SW 1271 (cell line): ENCODE measurements at places on chromosomes 11 and 22.

DNA sequence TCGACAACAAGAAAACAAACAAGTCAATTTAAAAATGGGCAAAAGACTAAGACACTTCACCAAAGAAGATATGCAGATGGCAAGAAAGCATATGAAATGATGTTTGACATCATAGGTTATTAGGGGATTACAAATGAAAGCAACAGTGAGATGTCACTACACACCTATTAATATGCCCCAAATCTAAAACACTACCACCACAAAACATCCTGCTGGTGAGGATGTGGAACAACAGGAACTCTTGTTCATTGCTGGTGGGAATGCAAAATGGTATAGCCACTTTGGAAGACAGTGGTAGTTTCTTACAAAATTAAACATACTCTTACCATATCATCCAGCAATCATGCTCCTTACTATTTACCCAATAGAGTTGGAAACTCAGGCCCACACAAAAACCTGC, 29.0 kb downstream of the PRRG4 start:
- DNase-seq = no peak

- no peak for DNase-seq
Measured at GRCh38 chr11:19243143-19243542, 2.4 kb upstream of the E2F8 start.

- DNase-seq = no peak
Measured at GRCh38 chr11:108959105-108959761, 294.4 kb downstream of the DDX10 start.

DNA sequence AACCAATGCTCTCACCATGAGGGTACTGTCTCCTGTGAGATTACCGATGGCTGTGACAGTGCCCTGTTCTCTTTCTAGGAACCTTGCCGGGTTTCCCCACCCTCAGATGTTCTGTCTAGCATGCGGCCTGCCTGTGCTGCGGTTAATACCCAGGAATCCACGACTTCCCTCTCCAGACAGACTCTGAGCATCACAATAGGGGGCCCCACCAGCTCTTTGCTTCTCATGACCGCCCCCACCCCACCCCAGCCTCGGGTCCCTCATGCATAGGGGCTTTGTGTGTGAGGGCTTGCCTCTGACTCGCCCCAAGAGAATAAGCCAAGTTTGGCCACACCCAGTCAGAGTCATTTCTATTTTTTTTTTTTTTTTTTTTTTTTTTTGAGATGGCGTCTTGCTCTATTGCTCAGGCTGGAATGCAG, 10.3 kb downstream of the PARVG start:
- DNase-seq = no peak

DNA sequence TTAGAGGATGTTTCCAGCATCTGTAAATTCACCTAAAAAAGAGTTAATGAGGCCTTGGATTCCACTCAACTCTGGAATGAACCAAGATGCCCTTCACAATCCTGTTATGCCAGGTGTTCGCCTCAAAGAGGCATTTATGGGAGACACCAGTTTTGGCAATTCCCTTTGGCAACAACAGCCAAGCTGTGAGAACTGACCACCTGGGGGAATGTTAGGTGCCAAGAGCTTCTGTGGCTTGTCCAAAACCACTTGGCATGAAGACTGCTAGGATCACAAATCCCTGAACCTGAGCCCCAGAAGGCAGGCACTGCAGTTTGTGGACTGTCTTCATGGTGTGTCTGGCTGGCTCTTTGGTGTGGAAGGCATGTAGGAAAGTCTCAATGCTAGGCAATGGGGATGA, 164.4 kb upstream of the BDNF start:
- DNase-seq = no peak

DNA sequence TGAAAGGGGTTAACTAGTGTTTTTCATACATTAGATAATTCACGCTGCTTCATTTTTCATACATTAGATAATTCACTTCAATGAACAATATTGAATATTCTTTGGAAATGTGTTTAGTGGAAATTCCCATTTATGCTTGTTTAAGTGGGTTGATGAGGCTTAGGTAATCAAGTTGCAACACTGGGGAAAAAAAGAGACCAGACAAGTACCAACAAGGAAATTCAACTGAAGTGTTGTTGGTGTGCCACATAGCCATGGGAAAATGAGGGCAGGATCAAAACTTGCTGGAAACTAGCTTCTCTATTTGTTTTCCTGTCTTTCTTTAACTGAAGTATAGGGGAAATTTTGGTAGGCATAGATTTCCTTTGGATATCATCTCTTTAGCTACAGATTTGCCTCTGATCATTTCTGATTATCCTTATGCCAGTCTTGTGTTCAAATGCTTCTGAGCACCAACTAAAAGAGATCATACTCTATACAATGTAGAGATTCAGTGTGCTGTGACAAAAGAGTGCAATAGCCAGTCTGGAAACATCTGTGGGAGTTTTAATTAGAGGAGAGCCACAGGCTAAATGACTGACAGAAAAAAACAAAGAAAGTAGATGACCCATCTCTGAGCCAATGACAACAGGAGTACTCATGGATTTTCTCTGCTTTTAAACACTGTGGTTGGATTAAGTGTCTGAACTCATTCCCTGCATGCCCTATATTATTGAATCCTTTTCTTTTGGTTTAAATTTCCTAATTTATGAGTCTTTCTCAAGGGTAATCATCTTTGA, 67.6 kb upstream of the CTSC start:
- no peak for DNase-seq

DNA sequence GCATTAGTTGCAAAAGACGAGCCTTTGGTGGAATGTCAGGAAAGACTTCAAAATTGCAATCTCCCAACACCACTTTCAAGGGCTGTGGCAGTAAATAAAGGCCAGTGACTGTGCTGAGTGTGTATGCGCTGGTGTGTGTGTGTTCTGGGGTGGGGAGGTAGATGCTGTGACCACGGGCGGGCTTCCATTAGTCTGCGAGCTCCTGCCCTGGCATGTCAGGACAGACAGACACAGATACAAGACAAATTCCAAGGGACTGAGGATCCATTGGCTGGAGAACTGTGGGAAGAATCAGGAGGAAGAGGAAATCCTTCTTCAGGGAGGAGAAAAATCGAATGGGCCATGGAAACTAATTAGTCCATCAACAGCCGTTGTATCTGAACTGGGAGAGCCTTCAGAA, 83.6 kb downstream of the FEZ1 start:
- DNase-seq = no peak

GRCh38 chr22:47276450-47276820, 514.0 kb downstream of the TBC1D22A start:
- no peak for DNase-seq

- DNase-seq = no peak
Measured at GRCh38 chr11:60528934-60529333, 13.7 kb downstream of the MS4A13 start.

DNA sequence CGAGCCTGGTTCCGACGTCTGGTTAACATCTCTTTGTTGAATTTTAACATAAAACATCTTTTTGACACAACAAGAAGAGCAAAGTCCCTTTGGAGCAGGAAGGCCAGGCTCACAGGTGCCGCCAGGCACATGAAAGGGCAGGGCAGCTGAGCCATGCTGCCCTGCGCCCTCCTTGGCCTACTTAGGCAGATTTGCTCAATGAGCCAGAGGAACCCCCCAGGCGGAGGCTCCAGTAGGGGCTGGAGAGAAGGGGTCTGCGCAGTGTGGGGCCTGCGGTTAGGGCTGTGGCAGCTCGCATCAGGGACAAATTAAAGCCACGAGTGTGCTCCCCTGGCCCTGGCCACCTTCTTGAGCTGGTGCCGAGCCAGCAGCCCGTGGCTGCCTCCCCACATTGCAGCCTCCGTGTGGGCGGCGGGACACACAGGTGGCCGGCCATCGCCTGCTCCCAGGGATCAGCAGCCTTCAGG, 9.9 kb upstream of the SLC22A12 start:
- DNase-seq = no peak

GRCh38 chr11:86174101-86175046, 70.2 kb upstream of the EED start:
- no peak for DNase-seq

GRCh38 chr11:5276697-5277096, 7.0 kb upstream of the HBE1 start:
- DNase-seq = no peak

GRCh38 chr11:61971248-61972111, 4.0 kb upstream of the FTH1 start:
- peak; percentile 75 for DNase-seq

DNA sequence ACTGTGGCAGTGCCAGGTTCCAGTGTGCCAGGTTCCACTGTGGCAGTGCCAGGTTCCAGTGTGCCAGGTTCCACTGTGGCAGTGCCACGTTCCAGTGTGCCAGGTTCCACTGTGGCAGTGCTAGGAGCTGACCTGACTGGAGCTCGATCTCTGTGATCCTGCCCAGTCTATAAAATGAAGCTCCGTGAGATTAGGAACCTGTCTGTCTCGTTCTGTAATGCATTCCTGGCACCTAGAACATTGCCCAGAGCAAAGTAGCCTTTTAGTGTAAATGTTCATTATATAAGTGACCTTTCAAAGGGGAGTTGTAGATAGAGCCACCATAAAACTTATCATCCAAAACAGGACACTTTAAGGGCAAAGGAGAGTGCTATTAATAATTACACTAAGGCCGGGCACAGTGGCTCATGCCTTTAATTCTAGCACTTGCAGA, 36.0 kb downstream of the ART5 start:
- no peak for DNase-seq

GRCh38 chr11:108500169-108500568, 2.0 kb upstream of the POGLUT3 start:
- DNase-seq = no peak

GRCh38 chr11:96194581-96195374, 148.2 kb downstream of the MAML2 start:
- DNase-seq = no peak

DNA sequence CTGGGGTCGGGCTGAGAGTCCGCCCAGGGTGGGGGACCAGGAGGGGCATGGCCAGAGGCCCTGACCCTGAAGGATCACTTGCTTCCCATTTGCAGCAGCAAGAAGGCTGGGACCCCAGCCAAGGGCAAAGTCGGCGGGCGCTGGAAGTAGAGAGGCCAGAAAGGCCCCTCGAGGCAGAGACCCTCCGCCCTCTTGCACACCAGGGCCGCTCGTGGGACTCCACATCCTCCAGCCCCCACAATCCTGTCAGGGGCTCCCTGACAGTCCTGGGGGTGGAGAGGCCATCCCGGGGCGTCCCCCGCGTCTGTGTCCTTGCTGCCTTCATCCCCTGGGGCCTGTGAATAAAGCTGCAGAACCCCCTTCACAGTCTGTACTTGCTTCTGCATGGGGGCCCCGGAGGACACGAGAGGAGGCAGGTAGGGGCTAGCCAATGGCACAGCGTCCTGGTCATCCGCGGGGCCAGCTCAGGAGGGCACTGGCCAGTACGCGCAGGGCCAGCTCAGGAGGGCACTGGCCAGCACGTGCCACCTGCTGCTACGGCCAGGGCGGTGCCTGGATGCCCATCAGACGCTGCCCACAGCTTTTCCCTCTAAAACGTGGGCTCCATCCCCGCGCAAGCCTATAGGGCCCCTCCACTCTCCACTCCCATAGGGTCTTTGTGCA, 8.7 kb upstream of the MRPL23 start:
- no peak for DNase-seq

DNA sequence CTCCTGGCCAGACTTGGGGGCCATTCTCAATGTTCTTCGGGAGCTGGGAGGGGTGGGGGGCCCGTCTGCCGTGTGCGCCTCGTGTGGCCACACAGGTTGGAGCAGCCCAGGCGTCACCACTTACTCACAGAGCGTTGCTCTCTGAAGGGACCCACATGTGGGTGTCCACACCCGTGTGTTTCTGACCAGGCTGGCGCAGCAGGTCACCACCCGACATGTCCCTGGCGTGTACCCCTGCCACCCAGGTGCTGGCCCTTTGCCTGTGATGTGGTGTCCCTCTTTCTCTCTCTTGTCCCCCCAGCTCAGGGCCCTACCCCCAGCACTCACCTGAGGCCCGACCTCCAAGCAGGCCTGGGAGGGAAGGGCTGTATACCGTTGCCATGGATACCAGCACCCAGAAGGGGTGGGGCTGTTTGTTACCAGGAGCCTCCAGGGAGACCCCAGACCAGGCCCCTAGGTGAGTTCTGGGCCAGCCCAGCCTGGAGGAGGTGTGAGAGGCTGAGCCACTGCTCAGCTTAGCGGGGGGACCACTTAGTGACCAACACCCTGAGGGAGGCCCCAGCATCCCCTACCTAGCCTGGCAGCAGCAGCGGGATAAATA, 1.4 kb downstream of the LMNTD2 start:
- no peak for DNase-seq

DNA sequence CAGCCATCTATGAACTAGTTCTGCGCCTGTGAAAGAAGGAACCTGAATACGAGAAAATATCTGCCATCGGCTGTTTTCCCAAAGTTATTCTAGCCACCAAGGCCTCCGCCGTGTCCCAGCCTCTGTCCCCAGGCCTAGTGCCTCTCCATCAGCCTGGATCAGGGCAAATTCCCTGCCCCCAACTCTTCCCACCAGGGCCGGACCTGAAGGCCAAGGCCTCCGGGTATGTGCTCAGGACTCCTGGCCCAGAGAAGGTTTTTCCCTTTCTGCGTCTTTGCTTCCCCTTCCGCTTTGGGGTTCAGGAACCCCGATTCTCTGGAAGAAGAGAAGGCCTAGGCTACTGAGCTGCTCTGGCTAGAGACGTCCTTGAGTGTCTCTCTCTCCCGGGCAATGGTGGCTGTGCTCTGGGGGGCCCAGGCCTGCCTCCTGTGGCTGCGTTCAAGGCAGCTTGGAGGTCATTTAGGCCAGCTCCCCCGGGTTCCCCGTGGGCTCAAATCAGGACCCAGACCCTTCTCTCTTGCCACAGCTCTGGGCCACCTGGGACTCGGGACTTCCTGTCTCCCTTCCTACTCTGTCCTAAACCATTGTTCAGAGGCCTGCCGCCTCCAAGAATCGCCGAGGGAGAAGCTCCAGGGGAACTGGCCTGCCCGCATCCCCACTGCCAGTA, 1.6 kb downstream of the ALX4 start:
- no peak for DNase-seq

- peak; percentile 48 for DNase-seq
Measured at GRCh38 chr22:26322179-26322905, 106.7 kb upstream of the ASPHD2 start.

- DNase-seq = no peak
Measured at GRCh38 chr11:61910187-61911127, 6.9 kb downstream of the RAB3IL1 start.

DNA sequence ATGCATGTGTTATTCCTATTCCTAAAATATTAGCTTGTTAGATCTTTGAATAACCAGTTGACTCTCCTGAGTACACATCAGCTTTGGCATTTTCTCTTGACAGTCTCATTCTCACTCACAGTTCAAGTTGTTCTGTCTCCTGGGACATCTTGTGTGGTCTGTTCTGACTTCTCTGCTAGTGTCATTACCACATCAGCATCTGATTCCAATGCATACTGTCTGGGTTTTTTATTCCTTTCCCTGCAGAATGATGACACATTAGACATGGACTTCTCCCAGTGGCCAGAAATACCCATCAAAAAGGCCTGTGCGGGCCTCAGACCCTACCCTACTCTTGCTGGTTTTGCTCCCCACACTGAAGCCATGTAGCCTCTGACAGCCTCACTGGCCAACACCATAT, 2.7 kb downstream of the ZNF74 start:
- DNase-seq = no peak

- no peak for DNase-seq
Measured at GRCh38 chr22:49417833-49418232, 409.8 kb downstream of the BRD1 start.

DNA sequence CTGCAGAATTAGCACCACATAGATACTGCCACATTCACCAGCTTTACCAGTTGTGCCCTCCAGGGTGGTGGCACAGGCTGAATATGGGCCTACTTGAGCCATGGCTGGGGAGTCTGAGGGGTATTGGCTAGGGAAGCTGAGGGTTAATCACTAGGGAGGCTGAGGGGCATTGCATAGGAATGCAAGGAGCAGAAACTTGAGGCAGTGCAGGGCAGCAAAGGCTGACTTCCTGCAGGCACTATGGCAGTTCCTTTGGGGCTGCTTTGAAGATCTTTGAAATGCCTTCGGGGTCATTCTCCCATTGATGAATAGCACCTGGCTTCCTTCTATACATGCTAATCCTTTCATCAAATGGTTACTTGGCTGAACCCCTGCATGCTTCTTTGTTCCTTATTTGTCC, 171.5 kb downstream of the RCN1 start:
- DNase-seq = no peak
